ENCODE measurements at places on chromosomes 5 and 9.

GRCh38 chr5:133123297-133123696 lies 71.5 kb downstream of the HSPA4 start:
- DNase-seq: no peak

DNA sequence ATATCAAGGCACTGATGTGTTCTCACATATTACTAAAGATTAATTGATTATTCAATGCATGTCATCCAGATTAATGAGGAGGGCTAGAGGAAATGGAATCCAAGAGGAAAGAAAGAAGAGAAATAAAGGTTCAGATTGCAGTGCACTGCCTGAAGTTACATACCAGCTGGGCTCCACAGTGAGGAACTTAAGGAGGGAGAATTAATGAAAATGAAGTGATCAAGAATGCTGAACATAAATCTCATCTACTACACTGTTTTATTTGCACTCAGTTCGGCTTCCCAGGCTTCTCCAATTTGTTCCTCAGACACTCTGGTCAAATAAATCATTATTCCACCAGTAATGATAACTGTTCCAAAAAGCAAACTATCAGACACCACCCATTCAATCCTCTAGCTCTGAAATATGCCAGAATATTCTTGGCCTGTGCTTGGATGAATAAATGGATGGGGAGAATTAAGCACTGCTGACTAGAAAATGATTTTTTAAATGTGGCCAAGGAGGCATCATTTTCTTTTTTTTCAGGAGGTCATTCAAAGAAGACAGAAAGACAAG lies 88.6 kb upstream of the FBN2 start:
- DNase-seq: no peak

DNA sequence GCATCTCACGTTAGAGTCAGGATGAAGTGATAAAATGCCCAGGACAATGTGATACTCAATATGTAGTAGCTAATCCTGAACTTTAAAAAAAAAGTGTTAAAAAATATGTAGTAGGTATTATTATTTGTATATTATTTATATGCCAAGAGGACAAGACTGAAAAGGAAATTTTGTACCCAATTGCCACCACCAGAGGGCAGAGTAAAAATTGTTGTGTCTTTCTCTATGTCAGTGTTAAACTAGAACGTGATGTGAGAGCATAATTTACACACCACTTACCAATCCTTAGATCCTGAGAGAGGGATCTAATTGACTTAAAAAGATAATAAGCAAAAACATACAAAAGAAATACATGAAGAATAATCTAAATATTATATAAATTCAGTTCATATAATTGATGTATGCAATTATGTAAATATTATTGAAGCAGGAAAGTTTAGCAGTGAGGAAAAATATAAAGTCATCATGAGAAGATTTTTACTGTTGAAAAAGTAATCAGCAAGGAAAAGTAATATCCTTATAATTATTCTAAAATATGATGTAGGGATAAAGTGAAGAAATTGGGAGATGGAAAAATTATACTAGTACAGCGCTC lies 288.9 kb downstream of the RAB3C start:
- peak; percentile 48 for DNase-seq

DNA sequence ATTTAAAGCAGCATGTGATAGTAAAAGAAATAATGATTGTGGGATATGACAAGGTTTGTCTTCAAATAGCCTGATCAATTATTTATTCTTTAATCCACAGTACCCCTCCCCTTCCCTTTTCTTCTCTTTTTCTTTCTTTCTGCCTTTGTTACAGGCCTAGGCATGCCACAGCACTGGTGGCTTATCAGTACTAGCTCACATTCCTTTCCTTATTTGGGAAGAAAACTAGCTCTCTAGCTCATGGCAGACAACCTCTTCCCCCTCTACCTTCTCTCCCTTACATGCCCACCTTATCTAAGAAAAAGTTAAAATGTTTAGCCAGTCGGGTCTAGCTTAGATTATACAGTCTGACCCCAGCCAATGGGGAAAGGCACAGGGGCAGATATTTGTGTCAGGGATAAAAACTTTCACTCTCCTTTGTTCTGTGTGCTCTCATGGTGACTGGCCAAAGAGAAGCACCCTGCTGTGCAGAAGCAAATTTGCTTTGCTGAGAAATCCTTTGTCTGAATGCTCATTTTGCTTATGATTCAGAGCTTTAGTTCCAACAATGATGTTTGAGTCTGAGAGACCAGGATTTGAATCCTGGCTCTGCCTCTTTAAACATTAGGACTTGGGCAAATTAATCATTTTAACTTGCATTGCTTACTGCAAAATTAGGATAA lies 75.8 kb upstream of the CDH12 start:
- no peak for DNase-seq

- DNase-seq: no peak
Measured at GRCh38 chr5:154197801-154198491, 7.4 kb downstream of the GALNT10 start.

GRCh38 chr5:19866090-19866450 lies 121.9 kb downstream of the CDH18 start:
- no peak for DNase-seq

DNA sequence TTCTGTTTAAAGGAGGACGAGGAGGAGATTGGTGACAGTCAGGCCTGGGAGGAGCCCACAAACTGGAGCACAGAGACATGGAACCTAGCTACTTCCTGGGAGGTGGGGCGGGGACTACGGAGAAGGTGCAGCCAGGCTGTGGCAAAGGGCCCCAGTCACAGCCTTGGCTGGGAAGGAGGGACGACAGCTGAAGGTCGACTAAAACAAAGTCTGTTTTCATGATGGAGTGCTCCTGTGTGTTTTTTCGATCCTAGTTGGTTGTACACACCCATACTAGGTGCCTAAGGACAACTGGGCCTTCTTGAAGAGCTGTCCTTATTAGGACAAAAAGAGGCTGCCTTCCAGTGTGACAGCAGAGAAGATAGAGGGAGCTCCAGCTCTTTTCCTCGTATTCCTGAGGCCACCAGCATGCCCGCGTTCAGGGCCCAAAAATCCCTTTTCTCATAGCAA lies 2.9 kb downstream of the CCDC107 start:
- DNase-seq: no peak

DNA sequence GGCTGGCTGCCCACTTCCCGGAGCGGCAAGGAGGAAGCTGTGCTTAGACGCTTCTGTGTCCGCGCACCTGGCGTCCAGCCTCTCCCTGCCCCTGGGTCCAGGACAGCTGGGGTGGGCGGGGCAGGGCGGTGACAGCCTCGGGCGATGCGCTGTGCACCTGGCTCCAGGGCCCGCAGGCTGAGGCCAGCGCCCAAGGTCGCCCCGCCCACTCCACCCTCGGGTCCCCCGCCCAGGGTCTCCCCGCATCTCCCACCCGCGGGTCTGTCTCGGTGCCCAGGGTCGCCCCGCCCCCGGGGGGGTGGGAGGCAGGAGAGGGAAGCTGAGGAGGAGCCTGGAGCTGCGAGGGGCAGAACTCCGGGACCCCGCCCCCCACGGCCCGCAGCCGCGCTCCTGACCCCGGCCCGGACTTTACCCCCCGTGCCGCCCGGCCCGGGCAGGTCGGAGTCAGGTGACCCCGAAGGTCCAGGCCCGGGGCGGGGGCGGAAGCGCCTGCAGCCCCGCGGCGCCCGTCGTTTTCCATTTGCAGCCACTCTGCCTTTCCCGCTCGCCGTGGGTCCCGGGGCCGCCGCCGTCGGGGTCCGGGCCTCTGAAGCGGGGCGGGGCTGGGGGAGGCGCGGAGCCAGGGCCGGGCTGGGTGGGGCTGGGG lies at the start of gene ENTPD8:
Gene ENTPD8 (minus strand): TSS at position 69 of the 646 bp plus-strand sequence. CDS start 3,072 bp downstream, outside the sequence.
- peak; percentile 74 for DNase-seq

DNA sequence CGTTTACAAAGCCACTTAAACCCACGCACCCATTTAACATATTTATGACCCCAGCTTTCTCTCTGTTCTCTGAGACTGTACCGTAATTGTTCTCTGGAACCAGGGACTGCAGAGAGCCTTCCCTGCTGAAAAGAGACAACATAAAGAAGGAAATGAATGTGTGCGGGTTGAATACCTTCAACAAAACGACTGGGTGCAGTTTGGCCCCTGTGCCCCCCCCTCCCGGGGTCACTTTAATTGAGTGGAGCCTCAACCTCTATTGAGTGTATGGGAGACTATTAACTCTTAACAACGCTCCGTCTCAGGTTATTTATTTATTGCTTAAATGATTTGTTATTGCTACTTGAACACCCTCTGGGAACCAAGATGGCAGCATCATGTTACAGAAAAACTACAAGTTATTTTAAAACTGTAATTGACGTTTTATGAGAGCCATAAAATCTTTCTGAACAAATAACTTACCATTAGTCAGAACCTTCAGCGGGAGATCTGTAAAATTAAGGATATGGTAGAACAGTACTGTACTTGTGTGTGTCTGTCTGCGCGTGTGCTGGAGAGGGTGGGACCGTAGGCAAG lies 70.6 kb downstream of the GAS1 start:
- peak; percentile 49 for DNase-seq

DNA sequence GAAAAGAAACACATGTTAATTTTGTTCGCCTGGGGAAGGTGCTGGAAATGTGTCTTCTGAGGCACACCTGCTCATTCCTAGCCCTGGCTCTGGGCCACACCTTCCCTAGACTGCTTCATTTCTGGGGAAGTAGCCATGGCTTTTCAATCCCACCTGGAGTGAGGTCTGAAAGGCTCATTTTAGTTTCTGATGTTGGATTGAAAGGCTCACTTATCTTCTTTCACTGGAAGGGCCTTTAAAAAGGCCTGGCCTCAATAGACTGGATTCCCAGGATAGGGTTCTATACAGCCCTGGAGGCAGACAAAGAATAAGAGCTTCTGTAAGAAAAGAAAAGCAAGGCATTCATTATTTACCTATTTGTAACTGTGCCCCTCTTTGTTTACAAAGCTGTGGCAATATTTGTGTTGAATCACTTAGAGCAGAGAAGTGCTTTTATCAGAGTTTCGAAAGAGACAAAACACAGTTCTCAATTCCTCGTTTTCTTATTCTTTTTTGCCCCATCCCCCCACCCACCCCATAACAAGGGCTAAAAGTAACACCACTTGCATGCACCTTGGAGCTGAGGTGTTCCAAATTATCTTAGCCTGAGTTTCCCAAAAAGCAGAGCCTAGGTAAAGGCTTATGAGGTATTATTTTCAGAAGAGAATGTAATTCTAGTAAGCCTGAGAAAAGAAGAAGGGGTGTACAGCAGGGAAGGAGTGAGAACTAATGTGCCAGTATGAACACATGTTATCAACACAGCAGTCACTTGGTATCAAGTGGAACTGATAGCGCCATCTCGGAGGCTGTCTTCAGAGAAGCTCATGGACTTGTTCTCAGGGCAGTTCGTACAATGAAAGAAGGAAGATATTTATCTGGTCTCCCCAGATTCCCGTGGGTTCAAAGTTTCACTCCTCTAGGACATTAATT lies 413.1 kb downstream of the KCTD16 start:
- DNase-seq: no peak

DNA sequence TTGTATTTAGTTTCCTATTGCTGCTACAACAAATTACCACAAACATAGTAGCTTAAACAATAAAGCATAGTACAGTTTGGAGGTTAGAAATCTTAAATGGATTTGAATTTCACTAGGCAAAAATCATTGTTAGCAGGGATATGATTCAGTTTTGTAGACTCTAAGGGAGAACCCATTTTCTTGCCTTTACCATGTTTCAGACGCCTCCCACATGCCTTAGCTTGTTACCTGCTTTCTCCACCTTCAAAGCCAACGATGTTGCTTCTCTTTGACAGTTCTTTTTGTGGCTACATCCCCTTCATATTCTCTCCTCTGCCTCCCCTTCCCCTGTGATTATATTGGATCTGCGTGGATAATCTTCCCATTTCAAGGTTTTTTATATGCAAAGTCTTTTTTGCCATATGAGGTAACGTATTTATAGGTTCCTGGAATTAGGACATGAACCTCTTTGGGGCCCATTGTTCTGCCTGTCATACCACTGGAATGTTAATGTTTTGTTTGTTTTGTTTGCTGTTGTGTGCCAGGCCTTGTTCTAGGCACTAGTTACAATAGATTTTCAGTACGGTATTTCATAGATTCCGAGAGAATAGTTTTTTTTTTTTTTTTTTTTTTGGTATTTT lies 54.1 kb downstream of the UHRF2 start:
- no peak for DNase-seq

- no peak for DNase-seq
Measured at GRCh38 chr5:30183795-30184194, 1009.7 kb upstream of the CDH6 start.

- no peak for DNase-seq
Measured at GRCh38 chr9:36113999-36114398, 22.5 kb upstream of the GLIPR2 start.

DNA sequence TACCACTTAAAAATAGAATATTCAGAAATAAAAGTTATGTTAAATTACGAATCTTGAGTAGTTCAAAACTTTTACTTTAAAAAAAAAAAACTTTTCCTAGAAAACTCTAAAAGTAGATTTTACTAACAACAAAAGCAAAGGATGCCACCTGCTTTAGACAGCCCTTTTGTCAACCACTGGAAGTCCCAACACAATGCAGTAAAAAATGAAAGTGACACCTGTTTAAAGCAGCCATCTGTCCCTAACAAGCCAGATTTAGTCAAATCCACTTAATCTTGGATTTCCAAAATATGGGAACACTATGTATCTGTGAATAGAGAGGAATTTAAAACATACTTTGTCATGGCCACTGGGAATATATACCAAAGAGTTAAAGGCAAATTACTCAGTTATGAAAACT lies 3.8 kb downstream of the RFX3 start:
- no peak for DNase-seq

- DNase-seq: peak; percentile 10
Measured at GRCh38 chr5:3715062-3715461, 119.4 kb downstream of the IRX1 start.

DNA sequence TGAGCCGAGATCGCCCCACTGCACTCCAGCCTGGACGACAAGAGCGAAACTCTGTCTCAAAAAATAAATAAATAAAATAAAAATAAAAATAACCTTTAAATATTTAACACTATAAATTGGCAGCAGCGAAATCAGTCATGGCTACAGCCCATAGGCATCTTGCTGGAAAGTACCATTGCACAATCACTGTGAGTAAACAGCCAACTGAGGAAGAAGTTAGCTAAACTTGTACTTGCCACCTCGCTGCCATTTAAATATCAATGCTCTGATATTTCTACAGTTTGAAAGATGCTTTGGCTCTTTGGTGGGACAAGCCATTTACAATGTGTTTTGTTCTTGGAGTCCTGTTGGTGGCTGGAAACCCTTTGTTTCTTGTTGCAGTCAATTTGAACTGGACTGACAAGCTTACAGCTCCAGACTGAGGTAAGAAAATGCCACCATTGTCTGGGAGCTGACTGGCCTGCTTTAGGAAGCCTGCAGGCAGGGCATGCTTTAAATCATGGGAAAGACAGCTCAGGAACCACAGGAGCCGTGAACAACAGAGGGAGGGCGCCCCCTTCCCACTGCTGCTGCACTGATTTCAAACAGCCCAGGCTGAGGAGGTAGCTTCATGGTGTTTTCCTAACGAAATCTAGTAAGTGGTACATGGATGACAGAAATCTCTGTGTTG lies 322.8 kb upstream of the RFX3 start:
- DNase-seq: peak; percentile 66

GRCh38 chr9:33858423-33858822 lies 41.5 kb downstream of the UBE2R2 start:
- DNase-seq: no peak

GRCh38 chr9:131237291-131237690 lies 39.0 kb downstream of the FAM78A start:
- DNase-seq: no peak

GRCh38 chr5:7793895-7794294 lies 57.0 kb downstream of the CFAP90 start:
- DNase-seq: no peak

GRCh38 chr5:74903165-74903787 lies 37.1 kb upstream of the FAM169A start:
- DNase-seq: peak; percentile 42
